ENCODE measurements at places on chromosomes 13 and 19.

DNA sequence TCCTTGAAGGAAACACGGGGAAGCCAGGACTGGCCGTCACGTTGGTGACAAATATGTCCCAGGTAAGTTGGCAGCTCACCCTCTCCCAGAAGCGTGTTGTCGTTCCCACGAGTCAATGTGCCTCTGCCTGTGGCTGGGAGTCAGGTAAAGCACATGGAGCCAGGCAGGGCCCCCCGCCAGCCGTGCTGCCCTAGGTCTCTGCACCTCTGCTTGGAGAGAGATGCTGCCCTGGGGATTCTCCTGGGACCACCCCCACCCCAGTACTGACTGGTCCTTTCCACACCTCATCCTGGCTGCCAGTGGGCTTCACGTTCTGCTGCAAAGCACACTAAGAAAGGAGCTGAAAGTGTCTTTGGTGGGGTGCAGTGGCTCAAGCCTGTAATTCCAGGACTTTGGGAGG is 9.9 kb downstream of the ZNF114 start:
- no peak for DNase-seq

DNA sequence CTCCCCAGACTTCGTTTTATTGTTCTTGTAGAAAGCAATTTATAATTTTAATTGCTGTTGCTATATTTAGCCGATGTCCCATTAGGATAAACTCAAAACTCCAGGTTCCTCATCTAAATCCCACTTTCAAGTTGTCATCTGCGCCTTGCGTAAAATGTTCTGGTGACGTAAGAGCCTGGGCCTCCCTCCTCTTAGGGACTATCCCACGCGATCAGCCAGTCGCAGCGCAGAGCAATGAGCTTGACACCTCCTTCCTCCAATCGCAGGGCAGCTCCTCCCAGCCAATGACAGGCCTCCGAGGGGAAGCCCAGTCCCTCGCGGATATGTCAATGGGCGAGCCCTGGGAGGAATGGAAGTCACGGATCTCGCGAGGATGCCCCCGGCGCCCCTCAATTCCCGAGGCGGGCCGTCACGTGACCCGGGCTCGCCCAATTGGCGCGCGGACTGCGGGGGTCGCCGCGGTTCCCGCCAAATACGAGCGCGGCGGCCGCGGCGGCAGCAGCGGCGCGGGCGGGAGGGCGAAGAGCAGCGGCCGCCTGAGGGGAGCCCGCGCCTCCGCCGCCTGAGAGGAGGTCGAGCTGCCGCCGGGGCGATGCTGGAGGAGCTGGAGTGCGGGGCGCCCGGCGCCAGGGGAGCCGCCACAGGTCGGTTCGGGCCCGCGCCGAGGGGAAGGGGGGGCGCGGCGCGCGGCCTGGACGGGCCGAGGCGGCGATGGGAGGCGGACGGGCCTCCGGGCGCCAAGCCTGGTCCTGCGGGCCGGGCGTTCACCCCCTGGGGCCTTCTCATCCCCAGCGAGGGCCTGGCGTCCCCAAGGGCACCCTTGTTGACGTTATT is at the start of gene CHAF1A:
Gene CHAF1A, plus strand, starts transcription at position 470 of the 834 bp plus-strand sequence. Its CDS starts 123 bp downstream, at position 593.
- DNase-seq = peak; percentile 100

GRCh38 chr13:40233731-40234195 is 432.7 kb downstream of the FOXO1 start:
- no peak for DNase-seq

DNA sequence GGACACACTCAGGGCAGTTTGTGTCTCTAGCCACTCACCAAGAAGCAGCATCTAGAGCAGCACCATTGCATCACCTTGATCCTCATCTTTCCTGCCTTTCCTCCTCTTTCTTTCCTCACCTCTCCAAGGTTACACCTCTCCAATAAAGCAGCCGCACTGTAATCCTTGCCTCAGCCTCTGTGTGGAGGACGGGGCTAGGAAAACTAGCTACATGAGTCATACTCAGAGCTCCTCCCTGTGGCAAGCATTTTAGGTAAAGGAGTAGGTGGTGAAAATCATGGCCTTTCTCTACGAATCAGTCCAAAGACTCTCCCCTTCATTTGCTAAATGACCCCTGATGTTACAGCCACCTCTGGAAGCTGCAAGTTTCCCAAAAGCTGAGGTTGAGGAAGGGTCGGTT is 108.9 kb downstream of the DNAJC15 start:
- DNase-seq = peak; percentile 61

- peak; percentile 88 for DNase-seq
Measured at GRCh38 chr13:101523154-101524131, 71.0 kb downstream of the ITGBL1 start.

DNA sequence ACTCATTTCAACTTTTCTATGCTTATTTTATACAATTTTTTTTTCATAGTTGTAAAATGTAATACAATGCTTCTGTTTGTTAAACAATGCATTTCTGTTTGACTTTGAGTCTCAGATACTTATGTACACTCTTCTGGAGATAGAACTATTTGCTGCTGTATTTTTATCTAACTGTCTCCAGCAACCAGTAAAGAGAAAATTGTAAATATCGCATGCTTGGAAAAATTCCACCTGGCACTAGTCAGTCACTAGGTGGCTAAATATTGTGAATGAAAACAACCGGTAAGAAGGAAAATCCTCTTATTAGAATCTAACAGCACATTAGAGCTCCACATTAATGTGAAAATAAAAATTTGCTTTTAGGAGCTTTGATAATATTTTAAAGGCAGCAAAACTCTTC is 876.5 kb downstream of the PCDH9 start:
- DNase-seq = no peak

DNA sequence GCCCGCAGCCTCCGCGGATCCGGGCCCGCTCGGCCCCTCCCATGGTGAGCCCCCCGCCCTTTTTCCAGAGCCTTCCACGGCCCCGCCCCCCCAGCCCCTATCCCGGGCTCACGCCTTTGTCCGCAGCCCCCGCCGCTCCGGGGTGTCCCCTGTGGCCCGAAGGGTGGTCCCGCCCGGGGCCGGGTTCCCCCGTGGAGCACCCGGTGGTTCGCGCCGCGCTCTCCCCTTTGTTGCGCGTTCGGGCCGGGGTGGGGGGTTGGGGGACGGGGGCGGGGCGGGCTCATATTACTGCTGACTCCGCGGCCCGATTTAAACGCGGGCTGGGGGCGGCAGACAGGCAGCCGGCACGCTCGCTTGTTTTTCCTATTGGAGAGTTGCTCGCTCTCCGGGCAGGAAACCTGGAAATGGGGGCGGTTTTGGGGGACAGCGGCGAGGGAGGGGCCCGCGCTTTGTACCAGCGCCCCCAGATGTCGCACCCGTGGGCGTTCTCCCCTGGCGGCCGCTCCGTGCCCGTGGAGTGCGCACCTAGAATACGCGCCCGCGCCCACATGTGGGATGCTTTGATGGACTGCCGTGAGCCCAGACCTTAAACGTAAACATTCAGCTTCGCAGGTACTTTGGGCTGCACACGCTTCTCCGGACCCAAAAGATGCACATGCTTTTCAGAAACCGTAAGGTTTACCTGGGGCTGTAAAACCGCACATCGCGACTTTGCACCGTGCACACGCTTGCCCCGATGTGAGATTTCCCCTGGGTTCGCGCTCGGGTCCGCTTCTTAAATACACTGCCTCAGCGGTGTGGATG is 699 bp downstream of the PTOV1 start:
- DNase-seq = no peak

DNA sequence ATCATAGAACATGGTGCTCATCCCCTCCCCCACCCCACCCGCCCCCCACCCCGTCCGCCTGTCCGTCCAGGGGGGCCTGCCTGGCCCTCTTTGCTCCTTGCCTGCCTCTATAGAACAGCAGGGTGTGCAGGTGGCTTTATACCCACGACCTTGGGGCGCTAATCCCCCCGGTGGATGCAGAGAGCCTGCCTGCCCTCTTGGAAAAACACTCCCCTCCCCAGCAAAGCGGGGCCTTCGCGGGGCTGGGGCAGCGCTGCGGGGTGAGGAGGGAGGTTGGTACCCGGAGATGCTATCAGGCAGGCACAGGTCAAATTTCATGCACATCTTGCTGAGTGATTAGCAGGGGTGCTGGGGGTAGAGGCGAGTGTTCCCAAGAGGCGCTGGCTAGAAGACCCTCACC is 21.9 kb downstream of the RFX1 start:
- no peak for DNase-seq

- peak; percentile 73 for DNase-seq
Measured at GRCh38 chr19:43526884-43527859, at the start of gene ETHE1. Gene ETHE1, minus strand, starts transcription at chr19:43527201. Its CDS starts 24 bp downstream, at chr19:43527177.

- DNase-seq = no peak
Measured at GRCh38 chr19:31670931-31671330, 321.7 kb upstream of the TSHZ3 start.

DNA sequence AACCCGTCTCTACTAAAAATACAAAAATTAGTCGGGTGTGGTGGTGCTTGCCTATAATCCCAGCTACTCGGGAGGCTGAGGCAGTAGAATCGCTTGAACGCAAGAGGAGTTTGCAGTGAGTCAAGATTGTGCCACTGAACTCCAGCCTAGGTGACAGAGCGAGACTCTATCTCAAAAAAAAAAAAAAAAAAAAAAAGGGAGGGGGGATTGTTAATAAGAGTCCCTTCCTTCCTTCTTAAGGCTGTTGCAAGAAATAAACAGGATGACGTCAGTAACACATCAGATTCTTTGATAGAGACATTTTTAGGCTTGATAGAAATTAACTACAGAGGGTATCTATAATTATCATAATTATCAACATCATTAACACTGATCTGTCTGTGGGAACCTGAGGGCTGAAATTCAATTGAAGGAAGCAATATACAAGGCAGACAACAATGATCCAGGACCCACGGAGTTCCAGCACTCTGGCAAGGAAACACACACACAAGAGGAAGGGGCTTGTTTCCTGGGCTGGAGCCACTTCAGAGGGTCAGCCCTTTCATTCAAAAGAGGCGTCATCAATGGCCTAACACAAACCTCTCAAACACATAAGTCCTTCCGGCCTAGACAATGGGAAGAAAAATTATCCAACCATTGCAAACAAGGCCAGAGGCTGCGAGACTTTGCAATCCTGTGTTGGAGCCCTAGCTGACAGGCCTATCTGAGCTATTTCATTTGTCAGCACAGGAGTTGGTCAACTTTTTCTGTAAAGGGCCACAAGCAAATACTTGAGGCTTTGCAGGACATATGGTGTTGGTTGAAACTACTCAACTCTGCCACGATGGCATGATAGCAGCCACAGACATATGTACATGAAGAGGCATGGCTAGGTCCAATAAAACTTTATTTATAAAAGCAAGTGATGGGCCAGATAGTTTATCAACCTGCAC is 105.2 kb downstream of the INSR start:
- no peak for DNase-seq
